Vagina (tissue), 2 donors: ENCODE measurements at places on chromosomes 3 and 15. TPM values are rescaled to one million over a fixed set of nuclear protein-coding genes. Genes with fewer than 3 reads are reported as not detected.

The PP2D1 gene
- not detected for total RNA-seq

The TGM4 gene
- not detected for total RNA-seq

The GPR156 gene
- not detected for total RNA-seq

DNA sequence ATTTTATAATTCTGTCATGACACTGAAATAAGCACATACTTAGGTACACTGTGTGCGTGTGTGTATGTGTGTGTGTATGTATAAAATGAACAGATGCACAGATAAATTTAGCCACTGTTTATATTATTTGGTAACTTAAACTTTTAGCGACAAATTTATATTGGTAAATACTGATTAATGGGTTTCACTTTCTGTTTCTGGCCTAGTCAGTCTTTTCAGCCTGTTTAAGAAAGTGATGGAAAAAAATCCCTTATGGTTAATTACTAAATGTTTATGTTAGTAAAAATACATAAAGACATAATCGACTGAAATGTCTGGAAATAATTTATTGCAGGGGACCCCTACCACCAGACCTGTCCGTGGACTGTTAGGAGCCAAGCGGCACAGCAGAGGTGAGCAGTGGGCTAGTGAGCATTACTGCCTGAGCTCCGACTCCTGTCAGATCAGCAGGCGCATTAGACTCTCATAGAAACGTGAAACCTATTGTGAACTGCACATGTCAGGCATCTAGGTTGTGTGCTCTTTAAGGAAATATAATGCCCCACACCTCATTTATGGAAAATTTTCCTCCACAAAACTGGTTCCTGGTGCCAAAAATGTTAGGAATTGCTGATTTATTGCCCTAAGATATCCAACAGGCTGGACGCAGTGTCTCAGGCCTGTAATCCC is 717.4 kb downstream of the SI start:
- H3K4me1 ChIP-seq = no peaks in the 10 kb centered on the region
- H3K27ac ChIP-seq = no peak overlapping the region
- no peaks in the 10 kb centered on the region for H3K27me3 ChIP-seq

DNA sequence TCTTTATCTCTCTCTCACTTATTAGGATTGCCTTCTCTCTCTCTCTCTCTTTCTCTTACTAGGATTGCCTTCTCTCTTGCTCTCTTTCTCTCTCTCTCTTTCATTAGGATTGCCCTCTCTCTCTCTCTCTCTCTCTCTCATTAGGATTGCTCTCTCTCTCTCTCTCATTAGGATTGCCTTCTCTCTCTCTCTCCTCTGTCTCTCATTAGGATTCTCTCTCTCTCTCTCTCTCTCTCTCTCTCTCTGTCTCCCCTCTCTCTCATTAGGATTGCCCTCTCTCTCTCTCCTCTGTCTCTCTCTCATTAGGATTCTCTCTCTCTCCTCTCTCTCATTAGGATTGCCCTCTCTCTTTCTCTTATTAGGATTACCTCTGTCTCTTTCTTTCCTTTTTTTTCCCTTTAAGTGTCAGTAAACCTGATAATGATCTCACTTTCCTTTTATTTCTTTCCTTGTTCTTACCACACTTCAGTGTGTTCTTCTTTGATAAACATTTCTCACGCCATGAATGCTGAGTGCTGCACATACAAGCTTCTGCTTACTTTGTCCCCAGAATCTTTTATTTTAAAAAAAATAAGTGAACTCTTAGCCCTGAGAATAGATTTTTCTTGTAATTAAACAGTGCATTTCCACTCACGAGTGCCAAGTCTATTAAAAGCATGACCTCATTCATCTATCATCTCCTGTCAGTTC is 243.4 kb upstream of the TBC1D5 start:
- H3K4me3 ChIP-seq = no peak overlapping the region
- H3K27me3 ChIP-seq = no peaks in the 10 kb centered on the region
- H3K27ac ChIP-seq = no peak overlapping the region
- no peaks in the 10 kb centered on the region for H3K36me3 ChIP-seq
- peaks cover 4% of the 10 kb centered on the region for H3K4me1 ChIP-seq

GRCh38 chr3:87147562-87147961 is 79.5 kb upstream of the CHMP2B start:
- H3K4me1 ChIP-seq = no peaks in the 10 kb centered on the region
- H3K36me3 ChIP-seq = no peaks in the 10 kb centered on the region
- no peak for DNase-seq
- H3K27me3 ChIP-seq = no peaks in the 10 kb centered on the region
- no peak overlapping the region for H3K27ac ChIP-seq

- no peak overlapping the region for H3K4me3 ChIP-seq
- H3K27ac ChIP-seq = no peak overlapping the region
- H3K36me3 ChIP-seq = no peaks in the 10 kb centered on the region
- no peak for DNase-seq
- no peaks in the 10 kb centered on the region for H3K27me3 ChIP-seq
- peaks cover 9% of the 10 kb centered on the region for H3K4me1 ChIP-seq
Observed at GRCh38 chr15:66963710-66964109, 101.7 kb upstream of the SMAD3 start.

DNA sequence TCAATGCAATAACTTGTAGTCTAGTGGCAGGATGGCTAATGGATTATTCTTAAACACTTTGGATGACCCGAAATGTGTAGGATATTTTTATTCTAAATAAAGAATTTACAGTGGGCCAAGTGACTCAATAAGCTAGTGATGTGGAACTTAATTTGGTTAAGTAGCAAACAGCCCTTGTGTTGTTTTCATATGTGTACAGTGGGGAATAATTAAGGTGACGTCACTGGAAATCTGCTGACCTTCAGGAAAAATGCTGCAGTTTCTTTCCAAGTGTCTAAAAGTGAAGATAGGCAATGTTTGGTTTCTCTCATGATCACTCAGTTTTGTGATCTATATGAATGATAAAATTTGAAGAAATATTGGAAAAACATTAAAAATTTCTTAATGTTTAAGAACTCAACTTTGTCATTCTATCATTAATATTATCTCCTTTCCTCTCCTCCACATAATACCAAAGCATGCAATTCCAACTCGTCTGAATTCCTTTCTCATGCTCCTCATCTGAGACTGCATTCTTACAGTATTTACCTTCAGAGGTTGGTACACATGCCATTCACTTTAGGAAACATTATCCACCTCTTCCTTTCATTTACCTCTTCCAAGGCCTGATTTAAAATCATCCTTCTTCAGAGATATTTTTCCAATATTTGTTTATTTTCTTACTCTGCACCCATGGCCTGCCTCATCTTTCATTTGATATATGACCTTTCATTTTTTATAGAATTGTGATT is 414.6 kb upstream of the ARPP21 start:
- H3K4me3 ChIP-seq = no peak overlapping the region
- no peaks in the 10 kb centered on the region for H3K4me1 ChIP-seq
- no peak overlapping the region for H3K27ac ChIP-seq
- DNase-seq = no peak

DNA sequence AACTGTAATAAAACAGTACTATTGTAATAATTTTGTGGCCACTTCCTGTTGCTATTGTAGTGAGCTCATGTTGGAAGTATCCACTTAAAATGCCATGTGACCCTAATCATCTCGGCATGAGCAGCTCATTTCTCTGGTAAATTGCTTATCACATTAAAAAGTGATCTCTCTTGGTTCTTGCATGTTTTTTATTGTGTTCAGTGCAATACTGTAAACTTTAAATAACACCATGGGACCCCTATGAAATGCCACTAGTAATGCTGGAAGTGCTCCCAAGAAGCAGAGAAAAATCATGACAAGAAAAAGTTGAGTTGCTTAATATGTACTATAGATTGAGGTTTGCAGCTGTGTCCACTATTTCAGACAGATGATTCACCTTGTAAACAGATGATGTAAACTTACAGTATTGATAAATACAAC is 45.6 kb downstream of the NMD3 start:
- no peaks in the 10 kb centered on the region for H3K4me1 ChIP-seq
- H3K4me3 ChIP-seq = no peak overlapping the region
- H3K27me3 ChIP-seq = no peaks in the 10 kb centered on the region
- no peak overlapping the region for H3K27ac ChIP-seq
- H3K36me3 ChIP-seq = no peaks in the 10 kb centered on the region
- DNase-seq = no peak

GRCh38 chr15:47640079-47640478 is 77.2 kb upstream of the SEMA6D start:
- no peaks in the 10 kb centered on the region for H3K27me3 ChIP-seq
- no peak for DNase-seq
- no peaks in the 10 kb centered on the region for H3K4me1 ChIP-seq
- no peaks in the 10 kb centered on the region for H3K36me3 ChIP-seq
- no peak overlapping the region for H3K27ac ChIP-seq

DNA sequence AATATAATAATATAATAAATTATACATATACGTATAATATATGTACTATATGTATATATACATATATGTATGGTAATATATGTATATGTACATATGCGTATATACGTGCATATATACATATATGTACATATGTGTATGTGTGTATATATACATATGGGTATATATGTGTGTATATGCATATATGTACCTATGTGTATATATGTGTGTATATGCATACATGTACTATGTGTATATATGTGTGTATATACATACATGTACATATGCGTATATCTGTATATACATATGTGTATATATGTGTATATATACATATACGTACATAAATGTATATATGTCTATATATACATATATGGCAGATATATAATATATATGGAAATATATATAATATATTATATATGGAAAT is 74.8 kb upstream of the ST3GAL6 start:
- H3K4me1 ChIP-seq = no peaks in the 10 kb centered on the region
- H3K27me3 ChIP-seq = no peaks in the 10 kb centered on the region

DNA sequence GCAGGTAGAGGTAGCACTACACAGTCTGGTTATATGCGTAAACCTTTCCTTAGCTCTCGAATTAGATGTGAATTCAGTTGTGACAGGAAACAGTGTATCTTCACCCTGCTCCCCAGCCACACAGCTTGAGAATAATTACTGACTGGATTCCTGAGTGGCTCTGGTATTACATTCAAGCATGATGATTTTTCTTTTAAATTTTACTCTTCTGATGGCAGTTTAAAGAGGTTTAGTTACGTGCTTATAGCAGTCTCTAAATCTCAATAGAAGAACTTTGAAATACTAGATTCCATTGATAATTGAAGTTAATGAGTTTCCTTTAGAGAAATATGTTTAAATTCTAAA is 98.8 kb downstream of the FNDC3B start:
- no peak for DNase-seq
- peaks cover 82% of the 10 kb centered on the region for H3K4me1 ChIP-seq
- H3K27ac ChIP-seq = peak overlapping the region; percentile 65
- no peaks in the 10 kb centered on the region for H3K27me3 ChIP-seq
- no peaks in the 10 kb centered on the region for H3K36me3 ChIP-seq

DNA sequence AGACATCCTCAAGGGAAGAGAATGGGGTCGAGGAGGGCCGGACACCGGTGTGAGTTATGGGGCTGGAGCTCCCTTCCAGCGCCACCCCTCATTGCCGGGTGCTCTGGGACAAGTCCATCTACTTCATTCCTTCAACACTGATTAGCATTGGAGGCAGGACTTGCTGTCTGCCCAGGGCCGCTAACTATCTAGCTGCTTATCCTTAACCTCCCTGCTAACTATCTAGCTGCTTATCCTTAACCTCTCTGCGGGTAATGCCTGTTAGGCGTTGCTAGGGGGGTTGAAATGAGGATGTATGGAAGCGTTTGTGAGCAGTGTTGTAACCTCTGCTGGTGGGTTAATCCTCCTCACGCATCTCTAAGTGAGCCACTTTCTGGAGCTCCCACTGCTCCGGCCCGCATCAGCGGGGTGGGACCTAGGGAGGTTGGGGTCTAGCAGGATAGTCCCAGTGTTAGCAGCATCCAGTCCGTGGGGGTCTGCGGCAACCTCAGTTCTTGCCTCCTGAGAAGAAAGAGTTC is 10.9 kb upstream of the CHAC1 start:
- H3K27me3 ChIP-seq = no peaks in the 10 kb centered on the region
- no peak for DNase-seq
- peaks cover 27% of the 10 kb centered on the region for H3K4me1 ChIP-seq
- H3K36me3 ChIP-seq = no peaks in the 10 kb centered on the region
- peak overlapping the region; percentile 79 for H3K27ac ChIP-seq

- H3K27me3 ChIP-seq = no peaks in the 10 kb centered on the region
- no peaks in the 10 kb centered on the region for H3K36me3 ChIP-seq
- no peak for DNase-seq
- H3K4me1 ChIP-seq = no peaks in the 10 kb centered on the region
- H3K4me3 ChIP-seq = no peak overlapping the region
Observed at GRCh38 chr15:32053719-32054118, 23.4 kb downstream of the CHRNA7 start.

DNA sequence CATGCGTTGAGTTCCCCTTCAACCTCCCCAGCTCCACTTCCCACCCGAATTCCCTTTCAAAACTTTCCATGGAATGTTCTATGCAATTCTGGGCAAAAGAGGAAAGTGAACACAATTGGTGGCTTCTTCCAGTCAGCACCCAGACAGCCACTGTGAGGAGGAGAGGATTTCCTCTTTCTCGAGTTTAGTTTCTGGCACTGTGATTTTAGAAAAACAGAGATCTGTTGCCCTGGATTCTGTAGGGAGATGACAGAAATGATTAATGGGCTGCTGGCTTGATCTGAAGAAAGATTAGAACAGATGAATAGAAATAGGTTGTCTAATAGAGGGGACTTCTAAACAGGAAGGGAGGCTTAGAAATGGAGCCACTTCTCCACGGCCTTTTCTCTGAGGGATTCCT is 172.0 kb downstream of the MCTP2 start:
- peaks cover 9% of the 10 kb centered on the region for H3K4me1 ChIP-seq
- no peak overlapping the region for H3K27ac ChIP-seq
- no peak overlapping the region for H3K4me3 ChIP-seq
- H3K36me3 ChIP-seq = no peaks in the 10 kb centered on the region
- H3K27me3 ChIP-seq = no peaks in the 10 kb centered on the region

- no peaks in the 10 kb centered on the region for H3K4me1 ChIP-seq
- no peak overlapping the region for H3K27ac ChIP-seq
- H3K4me3 ChIP-seq = no peak overlapping the region
- H3K36me3 ChIP-seq = no peaks in the 10 kb centered on the region
Observed at GRCh38 chr3:70803319-70803718, 490.9 kb upstream of the MDFIC2 start.

DNA sequence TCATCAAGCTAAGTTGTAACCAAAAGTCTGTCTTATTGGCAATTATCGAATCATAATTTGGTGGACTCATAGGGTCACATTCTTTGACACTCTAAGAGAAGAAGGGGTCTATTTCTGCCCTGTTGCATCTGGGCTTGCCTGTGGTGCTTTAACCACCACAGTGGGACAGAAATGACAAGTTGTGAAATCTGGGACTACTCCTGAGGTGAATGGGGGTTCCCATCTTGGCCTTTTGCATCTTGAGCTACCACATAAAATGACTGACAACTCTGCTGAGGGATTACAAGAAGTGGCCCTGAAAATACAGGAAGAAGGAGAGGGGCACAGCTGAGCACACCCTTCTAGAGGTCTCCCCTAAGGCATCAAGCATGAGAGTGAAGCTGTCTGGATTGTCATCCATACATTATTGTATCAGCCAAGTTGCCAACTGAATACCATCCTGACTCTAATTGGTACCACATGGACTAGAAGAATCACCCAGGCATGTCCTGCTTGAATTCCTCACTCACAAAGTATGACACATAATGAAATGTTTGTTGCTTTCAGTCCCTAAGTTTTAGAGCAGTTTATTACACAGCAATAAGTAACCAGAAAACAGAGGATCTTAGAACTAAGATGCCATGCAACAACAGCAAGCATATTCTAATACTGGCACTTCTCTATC is 306.5 kb downstream of the ROBO1 start:
- no peaks in the 10 kb centered on the region for H3K36me3 ChIP-seq
- no peaks in the 10 kb centered on the region for H3K4me1 ChIP-seq
- H3K27me3 ChIP-seq = no peaks in the 10 kb centered on the region
- no peak overlapping the region for H3K27ac ChIP-seq
- no peak for DNase-seq
- H3K4me3 ChIP-seq = no peak overlapping the region

- no peak overlapping the region for H3K4me3 ChIP-seq
- no peaks in the 10 kb centered on the region for H3K27me3 ChIP-seq
- H3K36me3 ChIP-seq = no peaks in the 10 kb centered on the region
- H3K4me1 ChIP-seq = no peaks in the 10 kb centered on the region
Observed at GRCh38 chr3:56839784-56840715, 38.3 kb upstream of the ARHGEF3 start.
